ENCODE measurements at places on chromosomes 6 and 20.

DNA sequence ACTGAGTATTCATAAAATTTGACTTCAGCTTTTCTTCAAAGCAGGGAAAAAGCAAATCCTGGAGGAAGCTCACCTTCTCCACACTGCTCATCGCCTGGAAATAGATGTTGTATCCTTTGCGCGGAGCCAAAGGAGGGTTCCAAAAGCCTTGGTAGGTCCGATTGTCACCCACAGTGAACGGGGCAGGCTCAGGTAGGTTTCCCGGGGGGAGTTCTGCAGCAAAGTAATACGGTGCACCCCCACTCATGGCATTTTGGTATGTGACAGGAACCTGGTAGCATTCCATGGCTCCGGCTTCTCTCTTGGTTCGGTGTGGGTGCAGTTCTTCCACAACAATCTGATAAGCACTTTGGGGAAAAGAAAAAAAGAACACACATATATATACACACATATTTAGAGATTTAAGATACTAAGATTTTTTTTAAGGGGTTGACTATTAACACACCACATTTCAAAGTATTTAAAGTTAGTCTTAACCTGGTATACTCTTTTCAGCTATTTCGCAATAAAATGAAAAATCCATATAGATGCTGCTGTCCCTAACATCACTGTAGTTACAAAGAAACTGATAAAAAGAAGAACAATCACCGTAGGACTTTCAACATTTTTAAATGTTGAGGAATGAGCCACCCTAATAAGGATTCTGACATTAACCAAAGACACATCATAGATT lies 166.7 kb upstream of the THEMIS start:
- DNase-seq: no peak

GRCh38 chr6:22826961-22827360 lies 257.6 kb downstream of the HDGFL1 start:
- no peak for DNase-seq

- peak; percentile 20 for DNase-seq
Measured at GRCh38 chr6:78615430-78615904, 251.9 kb upstream of the IRAK1BP1 start.

DNA sequence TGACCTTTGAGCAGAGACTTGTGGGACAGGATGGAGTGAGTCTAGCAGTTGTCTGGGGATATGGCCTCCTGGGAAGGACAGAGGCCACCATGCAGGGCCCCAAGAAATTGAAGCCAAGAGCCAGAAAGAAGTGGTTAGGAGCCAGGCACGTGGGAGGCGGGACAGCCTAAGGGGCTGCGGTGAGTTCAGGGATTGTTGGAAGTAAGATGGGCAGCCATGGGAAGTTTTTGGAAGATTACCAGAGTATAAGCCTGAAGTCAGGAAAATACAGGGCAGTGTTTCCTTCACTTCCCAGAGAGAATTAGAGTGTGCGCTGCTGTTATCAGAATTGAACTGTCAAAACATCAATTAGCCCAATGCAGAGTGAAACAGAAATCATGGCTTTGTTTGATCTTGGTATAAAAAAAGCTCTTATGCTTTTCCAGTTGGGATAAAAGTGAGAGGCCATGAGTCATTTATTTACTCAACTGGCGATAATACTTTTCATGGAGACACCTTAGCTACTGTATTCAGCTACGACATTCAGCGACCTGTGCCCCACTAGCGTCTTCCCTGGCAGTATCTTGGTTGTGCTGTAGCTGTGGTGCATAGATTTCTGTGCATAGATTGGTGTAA lies 66.9 kb downstream of the PHACTR2 start:
- no peak for DNase-seq

GRCh38 chr6:112237595-112237994 lies 16.8 kb downstream of the LAMA4 start:
- DNase-seq: peak; percentile 83

GRCh38 chr6:170448317-170448716 lies 104.8 kb downstream of the PSMB1 start:
- DNase-seq: no peak

DNA sequence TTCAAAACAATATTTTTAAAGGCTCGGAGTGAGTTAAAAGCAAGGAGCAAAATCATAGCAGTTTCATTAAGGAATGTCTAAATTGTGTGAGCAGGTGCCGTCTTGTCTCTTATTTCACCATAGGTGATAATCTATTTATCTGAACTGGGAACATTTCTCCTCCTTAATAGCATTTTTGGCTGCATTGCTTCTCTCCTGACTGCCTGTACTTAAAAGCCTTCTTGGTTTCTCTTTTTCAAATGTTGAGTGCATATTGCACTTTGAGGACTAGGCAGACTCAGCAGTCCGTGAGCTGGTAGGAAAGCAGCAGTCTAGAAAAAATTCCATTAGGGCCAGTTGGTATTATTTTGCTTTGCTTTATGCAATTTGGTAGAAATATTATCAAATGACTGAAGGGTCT lies 645.9 kb downstream of the GRIK2 start:
- DNase-seq: no peak

GRCh38 chr20:34375977-34376430 lies 12.9 kb downstream of the ITCH start:
- no peak for DNase-seq

All from AG08395 (cell line).